ENCODE measurements at places on chromosomes 7 and 10. TPM values are rescaled to one million over a fixed set of nuclear protein-coding genes. Genes with fewer than 3 reads are reported as not detected.

Gene ZNF425
- 0.87 TPM for total RNA-seq

Gene ANKRD16
- total RNA-seq, result 5.8 TPM

Gene KIF20B
- 30.3 TPM for total RNA-seq

Gene RNF32
- total RNA-seq, result 1.4 TPM

Gene DOCK4
- total RNA-seq, result 38.0 TPM

Gene STEAP1B
- 5.4 TPM for total RNA-seq

Gene HMX2
- 1.1 TPM for total RNA-seq
